HuH-7.5 (cell line): ENCODE measurements at places on chromosomes 16 and 17.

DNA sequence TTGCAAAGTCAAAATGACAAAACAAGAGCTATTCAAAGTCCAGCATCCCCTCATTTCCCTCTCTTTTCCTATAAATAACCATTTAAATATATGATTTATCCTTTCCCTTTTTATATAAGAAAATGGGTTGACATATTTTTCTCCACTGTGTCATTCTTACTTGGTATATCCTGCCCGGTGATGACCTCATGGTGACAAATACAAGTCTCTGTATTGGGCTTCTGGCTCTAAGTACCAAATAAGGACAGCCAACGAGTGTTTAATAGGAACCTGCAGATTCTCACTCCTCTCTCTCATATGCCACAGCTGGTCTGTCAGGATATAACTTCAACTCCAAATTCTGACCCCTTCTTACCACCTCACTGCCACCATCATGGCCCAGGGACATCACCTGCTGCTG, 25.5 kb upstream of the CBLN1 start:
- DNase-seq: no peak

DNA sequence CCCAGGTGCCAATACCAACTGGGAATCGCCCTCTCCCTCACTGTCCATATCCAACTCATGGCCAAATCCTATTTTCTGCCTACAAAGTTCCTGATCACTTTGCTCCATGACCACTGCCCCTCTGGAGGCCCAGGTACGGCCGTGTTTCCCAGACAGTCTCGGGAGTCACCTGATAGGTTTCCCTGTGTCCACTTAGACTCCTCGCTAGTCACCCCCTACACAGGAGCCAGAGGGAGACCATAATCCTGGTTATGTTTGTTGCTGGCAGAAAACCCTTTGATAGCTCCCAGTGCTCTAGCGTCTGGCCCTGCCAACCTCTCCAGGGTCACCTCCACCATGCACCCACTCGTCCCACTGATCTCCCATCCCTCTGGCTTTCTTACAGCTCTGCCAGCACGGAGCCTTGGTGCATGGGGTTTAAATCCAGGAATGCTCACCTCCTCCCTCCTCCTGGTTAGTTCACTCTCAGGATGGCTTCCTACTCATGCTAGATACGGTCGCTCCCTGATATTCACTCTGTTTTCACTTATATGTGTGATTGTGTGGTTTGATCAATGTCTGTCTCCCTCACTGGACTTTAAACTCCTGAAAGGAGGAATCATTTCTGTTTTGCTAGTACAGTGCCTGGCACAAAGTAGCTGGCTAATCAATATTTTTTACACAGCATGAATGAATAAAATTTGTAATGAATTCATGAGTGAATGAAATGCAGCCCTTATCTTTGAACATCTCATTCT, 7.5 kb upstream of the CALB2 start:
- DNase-seq: peak; percentile 7

- no peak for DNase-seq
Observed at GRCh38 chr17:41814195-41814594, 1.4 kb downstream of the FKBP10 start.

DNA sequence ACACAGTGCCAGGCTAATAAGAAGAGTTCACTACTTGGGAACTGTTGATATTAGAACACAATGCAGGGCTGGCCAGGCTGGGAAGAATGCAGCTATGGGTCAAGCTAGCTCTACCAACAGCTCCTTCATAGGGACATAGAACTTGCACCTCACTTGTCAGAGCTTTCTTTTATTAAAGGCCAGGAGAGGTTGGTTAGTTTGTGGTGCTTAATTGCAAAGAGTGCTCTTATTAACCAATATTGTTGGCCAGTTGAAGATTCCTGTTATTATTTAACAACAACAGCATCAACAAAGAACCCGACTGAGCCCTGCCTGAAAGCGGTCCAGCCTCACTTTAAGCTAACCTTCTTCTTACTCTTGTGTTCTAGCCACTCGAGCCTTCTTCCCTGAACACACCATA, 43.4 kb upstream of the ANKFN1 start:
- DNase-seq: no peak

GRCh38 chr17:79562192-79562930, 48.5 kb downstream of the RBFOX3 start:
- no peak for DNase-seq

- no peak for DNase-seq
Observed at GRCh38 chr16:15707332-15707731, 57.3 kb downstream of the NDE1 start.

GRCh38 chr17:8835106-8835505, 32.4 kb downstream of the PIK3R6 start:
- DNase-seq: no peak

GRCh38 chr17:66552371-66552770, 250.0 kb downstream of the PRKCA start:
- no peak for DNase-seq

DNA sequence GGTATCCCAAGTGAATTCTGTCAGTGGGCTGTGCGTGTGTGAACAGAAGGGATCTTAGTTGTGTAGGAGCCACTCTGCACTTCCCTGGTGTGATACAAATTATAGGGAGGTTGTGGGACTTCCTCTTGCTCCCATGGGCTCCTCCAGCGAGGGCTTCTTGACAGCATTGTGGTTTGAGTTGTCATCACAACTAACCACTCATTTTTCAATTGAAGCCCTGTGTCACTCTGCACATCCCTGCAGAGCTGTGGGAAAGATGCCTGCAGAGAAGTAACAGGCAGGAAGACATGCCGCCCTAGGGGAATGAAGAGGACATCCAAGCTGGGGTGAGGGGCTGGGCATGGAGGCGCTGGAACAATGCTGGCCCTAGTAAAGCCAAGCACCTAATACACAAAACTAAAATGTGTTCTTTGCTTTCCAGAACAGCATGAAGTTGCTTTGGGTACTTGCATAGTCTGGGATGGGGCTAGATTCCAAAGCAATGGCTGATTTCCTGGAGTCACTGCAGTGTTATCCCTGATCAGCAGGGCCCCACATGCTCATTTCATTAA, 692.5 kb downstream of the TOX3 start:
- DNase-seq: no peak

DNA sequence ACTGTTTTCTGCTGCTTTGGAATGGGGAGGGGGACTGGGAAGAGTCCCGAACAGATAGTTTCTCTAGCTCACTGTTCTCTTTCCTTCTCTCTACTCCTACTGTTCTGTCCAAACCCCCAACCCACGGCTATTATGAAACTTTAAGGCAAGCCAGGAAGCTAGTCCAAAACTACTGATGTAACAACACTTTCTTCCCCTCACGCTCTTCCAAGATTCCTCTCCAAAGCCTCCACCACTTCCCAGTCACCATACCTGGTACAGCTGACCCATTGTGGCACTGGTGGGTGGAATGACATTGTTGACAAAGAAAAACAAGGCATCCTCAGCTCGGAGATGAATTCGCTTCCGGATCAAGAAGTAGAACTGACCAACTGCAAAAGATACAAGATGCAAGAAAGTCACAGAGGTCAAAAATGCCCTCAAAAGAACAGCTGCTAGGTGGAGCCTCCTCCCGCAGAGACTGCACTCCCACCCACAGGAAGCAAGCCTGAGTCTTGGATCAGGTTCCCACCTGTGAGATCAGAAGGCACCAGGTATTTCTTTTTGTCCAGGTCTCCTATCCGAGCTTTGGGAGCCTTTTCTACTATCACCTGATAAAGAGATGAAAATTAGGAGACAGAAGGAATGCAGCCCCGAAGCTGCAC, 1.0 kb downstream of the GABARAP start:
- DNase-seq: no peak

DNA sequence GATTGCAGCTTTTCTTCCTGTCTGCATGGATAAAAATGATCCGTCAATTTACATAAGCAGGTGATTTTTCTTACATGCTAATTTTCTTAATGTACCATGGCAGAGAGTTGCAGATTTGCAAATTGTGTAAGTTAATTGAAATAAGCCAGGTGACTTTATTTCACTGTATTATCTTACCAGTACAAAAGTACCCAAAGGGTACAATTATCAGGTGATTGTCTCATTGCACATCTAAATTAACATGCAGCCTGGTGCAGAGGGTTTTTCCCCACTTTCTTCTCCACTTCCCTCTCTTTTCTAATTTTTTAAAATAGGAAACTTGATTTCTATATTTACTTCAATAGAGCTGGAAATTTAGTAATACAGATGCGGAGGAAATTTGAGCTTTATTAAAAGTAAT, 11.2 kb downstream of the NLK start:
- DNase-seq: no peak

DNA sequence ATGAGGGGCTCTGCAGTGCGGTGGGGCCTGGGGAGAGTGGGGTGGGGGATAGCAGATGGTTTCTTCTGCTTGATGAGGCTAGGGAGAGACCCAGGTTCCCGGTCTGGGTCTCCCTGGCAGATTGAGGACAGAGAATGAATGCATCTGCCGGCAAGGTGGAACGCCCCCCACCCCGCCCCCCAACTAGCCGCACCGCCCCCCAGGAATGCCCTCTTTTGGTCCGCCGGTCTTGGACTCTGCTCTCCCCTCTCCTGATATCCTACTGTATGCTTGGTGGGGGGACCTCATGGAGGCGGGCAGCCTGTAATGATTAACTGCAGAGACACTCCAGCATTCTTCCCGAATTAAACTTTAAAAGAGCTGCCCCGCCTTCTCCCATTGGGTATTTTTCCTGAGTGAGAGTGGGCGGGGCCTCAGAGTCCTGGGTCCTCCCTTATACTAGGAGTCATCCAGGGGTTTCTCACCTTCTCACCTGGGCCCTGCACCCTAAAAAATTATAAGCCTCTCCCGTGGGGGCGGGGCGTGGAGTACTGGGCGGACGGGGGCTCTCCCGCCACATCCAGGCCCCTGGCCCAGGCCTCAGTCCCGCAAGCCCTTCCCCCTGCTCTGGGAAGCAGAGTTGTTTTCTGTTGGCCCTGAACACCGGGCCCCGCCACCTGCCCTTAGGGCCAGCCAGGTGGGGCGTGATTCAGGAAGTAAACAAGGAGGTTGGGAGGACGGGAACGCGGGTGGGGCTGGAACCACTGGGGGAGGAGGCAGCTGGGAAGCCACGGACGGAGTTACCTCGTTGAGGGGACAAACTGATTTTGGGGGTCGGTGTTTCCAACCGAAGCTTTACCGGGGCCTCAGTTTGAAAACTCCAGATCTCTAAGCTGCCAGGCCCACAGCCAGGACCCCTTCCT, 1.5 kb downstream of the GRB7 start:
- peak; percentile 87 for DNase-seq

GRCh38 chr17:55210292-55210691, 54.5 kb upstream of the HLF start:
- DNase-seq: no peak

- no peak for DNase-seq
Observed at GRCh38 chr16:48300391-48300856, 53.1 kb upstream of the ABCC11 start.

DNA sequence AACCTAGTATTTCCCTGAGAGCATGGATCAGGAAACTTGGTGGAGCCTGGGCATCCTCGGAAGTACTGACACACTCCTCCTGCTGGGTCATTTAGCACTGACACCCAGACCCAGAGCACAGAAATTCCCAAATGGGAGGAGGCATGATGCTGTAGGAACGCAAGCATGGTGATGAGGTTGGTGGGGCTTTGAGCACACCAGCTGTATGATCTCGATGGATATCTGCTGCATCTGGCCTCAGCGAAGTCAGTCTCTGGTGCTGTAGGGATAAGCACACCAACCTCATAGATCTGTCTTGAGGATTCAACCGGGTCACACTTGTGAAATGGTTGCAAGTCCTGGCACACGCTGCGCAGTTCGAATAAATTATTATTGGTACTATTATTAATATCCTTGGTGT, 52.5 kb downstream of the SHISA6 start:
- DNase-seq: no peak

DNA sequence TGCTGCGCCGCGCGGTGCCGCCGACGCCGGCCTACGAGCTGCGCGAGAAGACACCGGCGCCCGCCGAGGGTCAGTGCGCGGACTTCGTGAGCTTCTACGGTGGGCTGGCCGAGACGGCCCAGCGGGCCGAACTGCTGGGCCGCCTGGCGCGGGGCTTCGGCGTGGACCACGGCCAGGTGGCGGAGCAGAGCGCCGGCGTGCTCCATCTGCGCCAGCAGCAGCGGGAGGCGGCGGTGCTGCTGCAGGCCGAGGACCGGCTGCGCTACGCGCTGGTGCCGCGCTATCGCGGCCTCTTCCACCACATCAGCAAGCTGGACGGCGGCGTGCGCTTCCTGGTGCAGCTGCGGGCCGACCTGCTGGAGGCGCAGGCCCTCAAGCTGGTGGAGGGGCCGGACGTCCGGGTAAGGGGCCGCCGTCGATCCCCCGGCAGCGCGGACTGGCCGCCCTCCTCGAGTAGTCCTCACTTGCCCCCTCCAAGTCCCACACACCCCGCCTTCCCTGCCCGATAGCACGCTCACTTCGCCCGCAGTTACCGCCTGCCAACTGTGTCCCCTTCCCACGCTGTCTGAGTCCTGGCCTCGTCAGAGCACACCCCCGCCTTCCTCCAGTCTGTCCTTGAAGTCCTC, 470 bp downstream of the MLYCD start:
- DNase-seq: peak; percentile 67

DNA sequence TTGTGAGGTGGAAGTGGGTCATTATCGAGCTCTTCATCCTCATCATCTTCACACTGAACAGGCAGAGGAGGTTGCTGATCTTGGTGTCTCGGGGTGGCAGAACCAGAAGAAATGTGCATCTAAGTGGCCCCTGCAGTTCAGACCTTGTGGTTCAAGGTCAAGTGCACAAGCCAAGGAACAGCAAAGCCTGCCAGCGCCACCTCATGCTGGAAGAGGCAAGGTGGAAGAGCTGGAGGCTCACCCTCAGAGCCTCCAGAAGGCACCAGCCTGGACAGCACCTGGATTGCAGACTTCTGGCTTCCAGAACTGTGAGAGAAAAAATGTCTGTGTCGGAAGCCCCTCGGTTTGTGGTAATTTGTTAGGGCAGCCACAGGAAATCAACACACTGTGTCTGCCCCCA, 32.7 kb downstream of the IFT140 start:
- DNase-seq: no peak

GRCh38 chr16:89863741-89864526, 9.5 kb upstream of the TCF25 start:
- no peak for DNase-seq

DNA sequence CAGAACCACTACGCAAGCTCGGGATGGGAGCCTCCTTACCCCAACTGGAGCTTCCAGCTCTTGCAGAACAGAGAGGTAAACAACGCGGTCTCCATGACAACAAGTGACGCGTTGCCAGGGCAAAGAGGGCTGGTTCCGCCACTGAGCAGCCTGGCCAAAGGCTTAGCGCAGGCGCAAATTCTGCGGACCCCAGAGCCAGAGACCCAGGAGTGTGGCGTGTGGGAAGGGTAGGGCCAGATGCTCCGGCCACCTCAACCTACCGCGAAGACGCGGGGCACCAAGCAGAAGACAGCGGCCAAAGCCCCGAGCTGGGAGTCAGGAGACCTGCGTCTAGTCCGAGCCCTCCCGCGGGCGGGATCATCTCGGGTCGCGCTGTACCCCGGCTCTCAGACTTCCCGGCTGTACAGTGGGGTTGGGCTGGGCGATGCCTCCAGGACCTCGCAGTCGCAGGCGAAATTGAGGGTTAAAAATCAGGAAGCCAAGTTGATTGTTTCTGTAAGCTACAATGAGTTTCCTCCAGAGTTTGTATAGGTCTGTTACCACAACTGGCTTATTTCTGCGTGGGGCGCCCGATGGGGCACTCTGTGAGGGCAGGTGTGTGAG, at the start of gene TEKT1:
Gene TEKT1 (minus strand): TSS at position 69 of the 603 bp plus-strand sequence. CDS start 1,353 bp downstream, outside the sequence.
- peak; percentile 53 for DNase-seq
